AML-193 (cell line): ENCODE measurements at places on chromosomes 5 and 9.

- DNase-seq = no peak
These were observed 4.9 kb upstream of the FOXE1 start for GRCh38 chr9:97848215-97848479.

GRCh38 chr9:128192601-128193371, 1.4 kb upstream of the CIZ1 start:
- no peak for DNase-seq

GRCh38 chr5:143131972-143132371, 271.5 kb downstream of the NR3C1 start:
- DNase-seq = no peak

GRCh38 chr5:42499016-42499415, 75.8 kb downstream of the GHR start:
- no peak for DNase-seq

DNA sequence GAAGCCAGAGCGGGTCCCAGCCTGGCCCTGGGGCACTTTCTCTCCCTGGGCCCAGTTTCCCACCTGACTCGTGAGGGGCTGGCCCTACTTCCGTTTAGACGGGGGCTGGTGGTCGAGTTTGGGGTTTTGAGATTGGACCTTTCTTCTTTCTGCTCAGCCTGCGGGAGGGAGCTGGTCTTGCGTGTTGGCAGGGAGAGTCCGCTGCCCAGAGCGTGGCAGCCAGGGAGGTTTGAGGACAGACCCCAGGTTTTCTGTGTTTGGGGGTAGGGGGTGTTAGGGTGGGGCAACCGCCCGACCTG, 6.0 kb upstream of the PITX1 start:
- DNase-seq = no peak

DNA sequence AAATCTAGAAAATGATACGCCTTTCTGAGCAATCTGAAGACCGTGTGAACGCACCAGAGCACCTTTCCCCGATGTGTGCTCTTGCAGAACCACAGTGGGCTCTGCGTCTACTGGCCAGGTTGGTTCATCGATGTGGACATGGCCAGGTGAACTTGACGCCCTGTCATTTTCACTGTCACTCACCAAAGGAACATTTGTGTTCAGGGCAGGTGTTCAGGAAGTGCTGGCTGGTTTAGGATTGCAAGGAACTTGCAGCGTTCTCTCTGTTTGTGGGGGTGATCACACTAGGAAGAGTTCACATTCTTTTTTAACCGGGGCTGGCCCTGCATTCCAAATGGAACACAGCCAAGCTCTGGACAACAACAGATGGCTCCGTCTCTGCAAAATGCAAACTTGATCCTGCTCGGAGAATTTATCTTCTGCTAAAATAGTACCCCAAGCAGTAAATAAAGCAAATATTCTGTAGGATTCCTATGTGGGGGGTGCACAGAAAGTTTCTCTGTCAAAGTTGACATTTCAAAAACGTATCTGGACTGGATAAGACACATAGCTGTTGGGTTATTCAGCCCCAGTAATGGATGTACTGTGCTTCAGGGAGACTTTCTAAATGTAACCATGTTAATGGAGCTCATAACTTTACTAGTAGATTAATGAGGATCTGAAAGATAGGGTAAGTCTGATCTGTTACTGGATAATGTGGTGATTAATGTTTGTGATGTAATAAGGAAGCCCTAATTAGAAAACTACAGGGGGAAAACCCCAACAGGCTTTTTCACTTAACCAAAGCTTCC, 45.7 kb upstream of the FANCC start:
- no peak for DNase-seq
